ENCODE measurements at places on chromosomes 13 and 19.
A peak's percentile ranks its signal among the peaks of the same experiment; 100 is the strongest.

- DNase-seq: no peak
These were observed 961 bp upstream of the URI1 start for GRCh38 chr19:29940971-29941585.

DNA sequence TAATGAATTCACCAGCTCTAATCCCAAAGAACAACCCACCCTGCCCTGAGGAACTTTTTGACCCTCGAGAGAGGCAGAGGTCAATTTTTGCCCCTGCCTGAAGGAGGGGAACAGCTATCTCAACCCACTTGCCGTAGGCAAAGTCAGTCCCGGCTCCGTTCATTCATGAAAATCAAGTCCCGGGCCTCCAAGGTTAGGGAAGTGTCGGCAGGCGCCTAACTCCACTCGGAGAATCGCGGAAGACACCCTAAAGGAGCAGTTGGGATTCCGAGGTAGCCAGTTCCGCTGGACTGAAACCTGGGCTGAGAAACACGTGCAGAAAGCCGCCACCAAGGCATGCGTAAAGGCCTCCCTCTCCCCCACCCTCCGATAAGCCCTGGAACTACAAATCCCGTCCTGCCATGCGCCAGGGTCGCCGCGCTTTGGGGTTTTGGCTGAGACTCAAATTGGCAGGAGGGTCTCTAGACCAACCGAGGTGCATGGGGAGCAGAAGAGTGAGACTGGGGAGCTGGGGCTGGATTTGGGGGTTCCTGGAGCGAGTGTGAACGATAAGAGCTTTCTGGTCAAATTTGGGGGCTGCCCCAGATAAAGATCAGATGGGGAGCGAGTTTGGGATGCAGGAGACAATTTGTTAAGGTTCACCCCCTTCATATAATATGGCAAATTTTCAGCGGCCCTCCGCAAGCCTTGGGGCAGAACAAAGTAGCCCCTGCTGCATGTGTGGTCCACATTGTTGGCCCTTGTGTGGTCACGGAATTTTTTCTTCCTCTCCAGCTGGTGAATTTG lies at the start of gene TNPO2:
Gene TNPO2, minus strand, starts transcription at position 292 of the 786 bp plus-strand sequence. CDS start 2,955 bp downstream, outside the sequence.
- DNase-seq: peak; percentile 64

DNA sequence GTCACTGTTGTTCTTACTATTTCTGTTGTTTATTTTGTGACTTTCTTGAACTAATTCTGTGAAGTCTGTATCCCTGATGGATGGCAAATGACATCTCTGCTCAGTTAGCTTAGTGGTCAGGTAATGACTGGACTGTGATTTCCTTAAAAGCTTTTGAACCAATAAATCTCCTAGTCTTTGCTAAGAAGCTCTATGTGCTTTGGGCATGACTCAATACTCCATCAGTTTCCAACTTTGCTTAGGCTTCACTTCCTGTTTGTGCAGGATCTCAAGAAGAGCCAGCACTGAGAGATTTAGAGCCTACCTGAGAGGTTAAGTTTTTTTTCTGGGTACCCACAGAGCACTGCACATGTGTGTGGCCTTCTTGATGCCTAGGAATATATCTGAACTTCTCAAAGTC lies 329.7 kb upstream of the HTR2A start:
- no peak for DNase-seq

- no peak for DNase-seq
These were observed 136.8 kb downstream of the COL4A1 start for GRCh38 chr13:110170020-110170790.

GRCh38 chr13:59946944-59947343 lies 216.8 kb downstream of the DIAPH3 start:
- no peak for DNase-seq

GRCh38 chr13:97068151-97068550 lies 73.9 kb upstream of the OXGR1 start:
- no peak for DNase-seq

- DNase-seq: no peak
These were observed 1.2 kb downstream of the C2CD4C start for GRCh38 chr19:407511-408440.

GRCh38 chr19:48842789-48843162 lies 6.5 kb upstream of the HSD17B14 start:
- DNase-seq: peak; percentile 25

GRCh38 chr19:32289566-32290210 lies 55.7 kb upstream of the ZNF507 start:
- DNase-seq: no peak

GRCh38 chr19:11639245-11639601 lies 41.9 kb downstream of the ZNF627 start:
- DNase-seq: no peak

GRCh38 chr19:1865172-1866010 lies 2.0 kb upstream of the KLF16 start:
- DNase-seq: no peak

DNA sequence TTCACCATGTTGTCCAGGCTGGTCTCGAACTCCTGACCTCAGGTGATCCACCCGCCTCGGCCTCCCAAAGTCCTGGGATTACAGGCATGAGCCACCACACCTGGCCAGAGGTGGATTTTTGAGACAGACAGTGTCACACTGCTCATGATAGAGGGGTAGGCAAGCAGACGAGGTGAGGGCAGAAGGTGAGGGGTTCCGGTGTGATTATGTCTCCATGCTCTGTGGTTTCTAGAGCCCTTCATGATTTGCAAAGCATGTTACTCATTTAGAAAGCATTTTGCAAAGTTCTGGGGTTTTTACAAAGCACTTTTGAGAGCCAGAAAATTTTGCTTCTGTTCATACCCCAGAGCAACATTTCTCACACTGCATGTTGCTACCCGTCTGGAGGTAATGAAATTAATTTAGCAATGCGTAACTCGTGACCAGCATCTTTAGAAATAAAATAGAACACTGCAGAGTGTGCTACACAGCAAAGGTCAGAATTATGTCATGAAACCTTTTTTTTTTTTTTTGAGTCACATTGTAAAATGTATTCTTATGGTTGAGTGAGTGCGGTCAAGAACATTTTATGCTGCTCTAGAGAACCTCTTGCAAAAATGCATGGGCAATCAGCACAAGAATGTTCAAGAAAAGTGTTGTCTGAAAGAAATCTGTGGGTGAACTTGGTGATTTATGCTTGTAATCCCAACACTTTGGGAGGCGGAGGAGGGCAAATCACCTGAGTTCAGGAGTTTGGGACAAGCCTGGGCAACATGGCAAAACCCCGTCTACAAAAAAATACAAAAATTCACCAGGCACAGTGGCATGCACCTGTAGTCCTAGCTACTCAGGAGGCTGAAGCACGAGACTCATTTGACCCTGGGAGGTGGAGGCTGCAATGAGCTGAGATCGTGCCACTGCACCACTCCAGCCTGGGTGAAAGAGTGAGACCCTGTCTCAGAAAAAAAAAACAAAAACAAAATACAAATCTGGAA lies 58.0 kb downstream of the MAP4K1 start:
- DNase-seq: no peak

GRCh38 chr13:29573190-29573589 lies 22.3 kb downstream of the SLC7A1 start:
- DNase-seq: no peak

GRCh38 chr19:14070268-14071050 lies 2.1 kb upstream of the MISP3 start:
- no peak for DNase-seq

GRCh38 chr13:45337395-45337794 lies 3.6 kb downstream of the TPT1 start:
- DNase-seq: no peak

DNA sequence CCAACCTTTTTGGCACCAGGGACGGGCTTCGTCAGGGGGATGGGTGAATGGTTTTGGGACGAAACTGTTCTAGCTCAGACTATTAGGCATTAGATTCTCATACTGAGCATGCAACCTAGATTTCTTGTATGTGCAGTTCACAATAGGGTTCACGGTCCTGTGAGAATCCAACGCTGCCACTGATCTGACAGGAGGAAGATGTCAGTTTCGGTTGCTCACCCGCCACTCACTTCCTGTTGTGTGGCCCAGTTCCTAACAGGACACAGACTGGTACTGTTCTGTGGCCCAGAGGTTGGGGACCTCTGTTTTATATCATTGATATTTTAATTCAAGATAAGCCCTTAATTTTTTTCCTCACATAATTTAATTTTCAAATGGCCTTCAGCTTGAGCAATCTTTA lies 26.7 kb upstream of the TDRD3 start:
- DNase-seq: no peak

DNA sequence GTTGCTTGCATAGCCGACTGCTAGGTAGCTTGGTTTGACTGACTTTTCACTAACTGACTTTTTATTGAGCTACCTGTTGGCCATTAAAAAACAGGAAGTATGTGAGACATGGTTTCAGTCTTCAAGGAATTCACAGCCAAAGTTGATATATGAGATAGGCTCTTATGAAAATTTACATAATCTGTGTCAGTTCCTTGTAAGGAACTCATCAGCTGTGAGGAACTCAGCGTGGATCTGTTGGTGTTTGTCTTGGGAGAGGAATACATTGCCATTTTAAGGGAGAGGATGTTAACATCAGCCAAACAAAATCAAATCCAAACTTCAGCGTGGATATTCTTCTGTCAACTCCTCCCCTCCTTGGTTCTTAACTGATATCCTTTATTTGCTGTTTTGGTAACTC lies 2.0 kb downstream of the RNF113B start:
- DNase-seq: no peak

GRCh38 chr13:21365574-21365973 lies 93.5 kb downstream of the ZDHHC20 start:
- no peak for DNase-seq

GRCh38 chr13:79222427-79223205 lies 183.4 kb downstream of the RBM26 start:
- DNase-seq: no peak

DNA sequence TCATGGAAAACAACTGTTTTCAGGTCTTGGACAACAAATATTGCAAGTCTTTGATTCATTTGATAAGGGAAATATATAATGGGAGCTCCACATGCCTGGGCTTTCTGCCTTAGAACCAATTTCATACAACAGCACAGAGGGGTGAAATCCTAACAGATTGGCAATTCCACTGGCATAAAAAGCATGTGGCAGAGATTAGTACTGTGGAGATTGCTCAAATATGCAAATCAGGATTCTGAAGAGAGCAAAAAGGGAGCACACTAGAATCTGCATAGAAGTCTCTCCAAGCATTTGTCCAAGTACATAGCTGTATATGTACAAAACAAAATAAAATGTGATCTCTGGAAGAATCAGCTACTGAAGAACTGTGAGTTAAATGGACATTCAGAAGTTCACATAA lies 312.9 kb upstream of the SLITRK5 start:
- no peak for DNase-seq

DNA sequence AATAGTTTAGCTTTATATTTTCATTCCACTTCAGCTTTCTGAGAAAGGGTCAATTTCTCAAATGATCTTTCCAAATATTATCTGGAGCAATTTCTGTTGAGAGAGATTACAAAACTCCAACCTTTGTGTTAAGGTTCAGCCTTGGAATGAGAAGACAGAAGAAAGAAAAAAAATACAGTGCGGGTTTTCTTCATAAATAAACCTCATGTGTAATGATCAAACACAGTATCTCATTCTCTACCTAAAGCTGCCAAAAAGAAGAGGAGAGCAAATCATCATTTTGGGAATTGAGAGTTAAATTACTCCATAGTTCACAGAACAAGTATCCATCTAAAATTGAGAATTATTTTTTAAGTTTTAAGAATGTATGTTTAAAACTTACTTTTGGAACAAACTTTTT lies 420.5 kb downstream of the KLF5 start:
- DNase-seq: no peak

GRCh38 chr13:25581351-25581750 lies 209.6 kb downstream of the ATP8A2 start:
- DNase-seq: no peak

DNA sequence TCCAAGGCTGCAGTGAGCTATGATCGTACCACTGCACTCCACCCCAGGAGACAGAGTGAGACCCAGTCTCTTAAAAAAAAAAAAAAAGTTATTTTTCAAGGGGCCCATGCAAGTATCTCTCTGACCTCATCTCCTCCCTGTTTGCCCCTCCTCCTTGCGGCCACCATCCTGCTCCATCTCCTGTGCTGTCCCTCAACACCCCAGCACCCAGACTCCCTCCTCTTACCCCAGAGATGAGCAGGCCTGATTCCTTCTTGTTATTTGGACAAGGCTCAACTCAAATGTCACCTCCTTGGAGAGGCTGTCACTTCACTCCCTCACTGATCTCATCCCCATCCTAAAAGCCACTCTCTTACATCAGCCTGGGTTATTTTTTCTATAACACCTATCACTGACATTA lies 4.4 kb downstream of the RYR1 start:
- DNase-seq: no peak

DNA sequence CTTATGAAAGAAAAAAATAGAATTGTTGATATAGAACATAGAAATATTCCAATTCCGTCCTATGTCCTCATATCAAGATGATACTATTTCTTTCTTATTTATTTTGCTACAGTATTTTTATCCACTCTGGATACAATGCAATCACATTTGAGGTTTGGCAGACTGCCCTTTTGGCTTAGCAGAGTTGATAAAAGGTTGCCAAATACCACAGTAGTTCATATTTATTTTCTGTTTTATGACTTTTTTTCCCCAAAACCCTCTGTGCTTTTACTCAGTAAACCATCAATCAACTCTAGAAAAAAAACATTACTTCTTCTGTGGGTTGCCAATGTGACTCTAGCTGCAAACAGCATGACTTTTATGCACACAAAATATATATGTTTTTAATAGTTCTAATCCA lies 424.5 kb downstream of the PCDH9 start:
- no peak for DNase-seq

GRCh38 chr13:46850214-46850613 lies 46.6 kb downstream of the HTR2A start:
- no peak for DNase-seq

- no peak for DNase-seq
These were observed 74.6 kb downstream of the SHISA2 start for GRCh38 chr13:25977216-25977615.

DNA sequence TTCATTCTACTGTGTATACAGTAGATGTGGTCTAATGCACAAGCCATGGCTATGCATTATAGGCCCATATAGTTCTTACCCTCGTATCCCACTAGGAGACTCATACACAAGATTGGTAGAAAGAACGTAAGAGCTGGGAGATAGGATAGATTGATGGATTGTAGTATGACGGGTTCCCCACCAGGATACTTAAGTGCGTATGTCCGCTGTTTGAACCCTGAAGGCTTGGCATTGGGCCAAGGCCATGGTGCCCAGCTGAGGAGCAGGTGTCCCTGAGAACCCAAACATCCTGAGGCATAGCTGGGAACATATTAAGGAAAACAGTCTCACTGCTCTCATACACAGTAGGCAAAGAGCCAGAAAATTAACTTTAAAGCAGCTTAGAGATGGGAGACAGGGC lies 617.5 kb upstream of the KLF12 start:
- no peak for DNase-seq
